Stimulated activated CD4-positive, alpha-beta T cell treated with anti-CD3 and anti-CD28 coated beads, Interleukin-12 subunit alpha, Interleukin-12 subunit beta, amount 100 ng/mL, for 48 hours (primary cell): ENCODE measurements at places on chromosomes 16 and 17.

DNA sequence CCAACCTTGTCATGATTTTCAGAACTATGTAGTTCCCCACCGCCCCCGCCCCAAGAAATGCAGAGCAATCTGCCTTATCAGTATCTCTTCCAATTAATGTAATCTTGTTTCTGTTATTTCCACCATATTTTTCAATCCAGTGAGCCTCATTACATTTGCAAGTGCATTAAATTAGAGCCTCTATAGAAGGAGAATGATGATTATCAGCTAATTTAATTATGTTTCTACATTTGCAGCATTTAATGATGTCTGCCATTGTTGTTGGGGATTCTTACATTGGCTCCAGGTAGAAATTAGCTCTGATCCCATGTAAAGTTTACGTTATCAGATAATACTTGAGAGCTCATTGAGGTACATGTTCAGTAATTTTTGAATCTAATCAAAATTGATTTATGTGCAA is 707.0 kb upstream of the RBFOX1 start:
- no peak for DNase-seq

DNA sequence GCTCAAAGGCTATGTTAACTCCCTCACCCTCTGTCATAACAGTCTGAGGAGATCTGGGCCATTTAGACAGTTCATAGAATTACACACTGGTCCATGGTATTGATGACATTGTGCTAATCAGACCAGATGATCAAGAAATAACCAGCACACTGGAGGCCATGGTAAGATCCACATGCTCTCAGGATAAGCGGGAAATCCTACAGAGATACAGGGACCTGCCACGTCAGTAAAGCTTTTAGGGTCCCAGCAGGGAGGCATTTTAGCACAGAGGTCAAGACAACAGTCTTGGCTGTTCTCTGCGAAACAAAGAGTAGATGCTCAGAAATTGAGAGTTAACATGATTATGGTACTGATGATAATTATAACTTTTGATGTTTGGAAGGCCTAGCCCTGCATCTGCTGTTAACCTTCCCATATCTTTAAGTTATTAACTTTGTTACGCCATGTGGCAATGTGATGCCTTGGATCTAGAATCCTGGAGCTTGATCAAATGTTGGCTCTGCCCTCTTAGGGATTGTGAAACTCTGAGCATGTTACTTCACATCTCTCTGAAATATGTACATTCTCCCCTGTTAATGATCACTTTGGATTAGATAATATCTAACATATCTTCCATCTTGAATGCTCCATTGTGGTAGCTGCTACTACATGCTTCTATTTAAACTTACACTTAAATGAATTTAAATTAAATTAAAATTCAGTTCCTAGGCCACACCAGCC is 172.0 kb upstream of the SOX9 start:
- DNase-seq: no peak

GRCh38 chr17:29924786-29925185 is 5.2 kb downstream of the SSH2 start:
- DNase-seq: no peak

DNA sequence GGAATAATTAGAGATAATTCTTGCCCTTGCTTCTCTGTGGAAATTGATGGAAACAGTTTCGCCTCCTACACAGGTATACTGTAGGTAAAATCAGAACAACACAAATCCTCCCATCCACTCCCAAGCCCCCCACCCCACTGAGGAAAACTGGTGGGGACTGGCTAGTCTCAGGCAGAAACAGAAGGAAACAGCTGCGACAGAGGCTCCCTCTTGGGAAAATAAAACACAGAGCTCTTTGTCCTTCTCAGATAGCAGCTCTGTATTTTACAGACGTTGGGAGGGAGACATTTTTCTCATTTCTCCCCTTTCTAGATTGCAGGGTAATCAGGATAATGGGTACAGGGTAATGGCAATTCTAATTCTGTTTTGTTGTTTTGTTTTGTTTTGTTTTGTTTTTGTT is 1.1 kb downstream of the SLFN13 start:
- DNase-seq: no peak

DNA sequence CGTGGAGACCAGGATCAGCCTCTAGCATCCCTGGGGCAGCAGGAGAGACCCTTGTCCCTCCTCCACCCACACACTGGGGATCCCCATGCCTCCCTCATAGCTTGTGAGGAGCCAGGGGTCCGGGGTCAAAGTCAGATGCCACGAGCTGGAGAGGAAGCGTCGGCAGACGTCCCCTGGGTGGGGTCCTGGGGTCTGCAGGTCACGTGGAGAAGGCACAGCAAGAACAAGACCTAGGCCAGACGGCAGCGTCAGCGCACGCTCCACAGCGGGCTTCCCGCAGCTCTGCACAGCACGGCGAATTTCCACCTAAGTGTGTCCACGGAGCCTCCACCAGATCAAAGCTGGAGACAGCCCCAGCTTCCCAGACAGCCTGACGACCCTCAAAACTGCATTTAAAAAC is 49.3 kb downstream of the SLC7A5 start:
- DNase-seq: no peak

GRCh38 chr16:87729266-87729954 is 36.4 kb downstream of the KLHDC4 start:
- DNase-seq: no peak

- DNase-seq: no peak
Observed at GRCh38 chr17:55391764-55392467, 29.7 kb downstream of the MMD start.

DNA sequence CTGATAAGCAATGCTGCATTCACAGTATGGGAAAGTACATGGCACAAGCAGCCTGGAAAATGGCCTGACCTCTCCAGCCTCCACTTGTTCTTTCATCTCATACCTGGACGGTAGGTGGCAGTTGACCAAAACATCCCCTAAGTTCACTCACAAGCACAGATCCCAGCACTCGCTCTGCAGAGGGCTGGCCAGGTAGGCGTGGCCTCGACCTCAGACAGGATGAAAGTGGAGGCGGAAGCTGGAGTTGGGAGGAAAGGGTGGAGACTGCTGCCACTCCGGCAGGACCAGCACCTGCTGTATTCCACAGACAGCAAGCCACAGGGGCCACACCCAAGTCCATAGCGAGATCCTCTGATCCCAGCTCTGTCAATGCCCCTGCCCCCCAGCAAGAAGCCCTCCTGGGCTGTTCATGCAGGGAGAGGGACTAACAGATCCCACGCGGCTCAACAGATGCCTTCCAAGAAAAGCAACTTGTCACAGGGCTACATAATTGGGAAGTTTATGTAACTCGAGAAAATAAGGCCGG is 31.3 kb downstream of the ZCCHC14 start:
- no peak for DNase-seq

DNA sequence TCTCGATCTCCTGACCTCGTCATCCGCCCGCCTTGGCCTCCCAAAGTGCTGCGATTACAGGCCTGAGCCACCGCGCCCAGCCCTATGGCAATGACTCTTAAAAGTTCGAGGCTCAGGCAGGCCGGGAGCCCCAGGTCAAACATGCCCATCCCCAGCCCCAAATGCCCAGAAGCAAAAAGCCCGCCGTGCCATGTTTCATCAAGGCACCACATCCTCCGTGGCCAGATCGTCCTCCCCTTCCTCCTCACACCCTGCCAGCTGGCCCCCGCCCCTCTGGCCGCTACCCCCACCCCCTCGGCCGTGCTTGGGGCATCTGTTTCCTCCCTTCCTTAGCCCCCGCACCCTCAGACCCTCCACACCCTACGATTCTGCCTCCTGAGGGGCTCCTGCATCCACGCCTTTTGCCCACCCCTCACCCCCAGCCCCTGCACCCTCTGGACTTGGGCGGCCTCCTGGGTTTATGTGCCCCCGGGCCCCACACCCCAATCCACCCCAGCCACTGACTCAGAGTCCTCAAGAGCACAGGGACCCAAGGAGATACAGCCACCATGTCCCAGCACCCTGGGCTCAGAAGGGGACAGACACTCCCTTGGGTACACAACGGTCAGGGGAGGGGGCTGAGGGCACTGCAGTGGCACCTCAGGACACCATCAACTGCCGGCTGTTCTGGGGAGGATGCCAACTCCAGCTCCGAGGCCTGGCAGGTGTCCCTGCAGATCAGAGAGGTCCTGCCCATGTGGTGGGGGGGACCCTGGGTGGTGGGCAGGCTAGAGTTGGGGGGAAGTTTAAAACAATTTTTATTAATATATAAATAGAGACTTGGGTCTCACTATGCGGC is 7.1 kb downstream of the CTRB1 start:
- DNase-seq: no peak

- DNase-seq: no peak
Observed at GRCh38 chr17:59287452-59287851, 44.0 kb upstream of the YPEL2 start.

DNA sequence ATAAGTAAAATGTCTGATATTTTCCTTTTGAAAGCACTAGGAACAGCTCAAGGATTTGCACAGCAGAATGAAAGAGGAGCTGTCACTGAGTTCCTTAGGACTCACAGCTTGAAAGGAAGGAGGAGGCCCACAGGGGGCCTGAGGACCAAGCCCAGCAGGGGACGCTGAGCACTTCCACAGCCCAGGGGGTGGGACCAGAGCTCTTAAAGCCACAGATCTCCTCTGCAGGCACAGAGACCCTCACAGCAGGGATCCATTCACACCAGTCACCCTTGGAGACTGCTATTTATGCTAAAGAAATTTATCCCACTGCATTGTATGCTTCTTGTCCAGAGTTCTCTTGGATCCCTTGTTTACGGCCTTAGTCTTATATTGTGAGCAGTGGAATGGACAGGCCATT is 253.3 kb downstream of the STX8 start:
- DNase-seq: no peak
